ENCODE measurements at places on chromosomes 3 and 15. TPM values are rescaled to one million over a fixed set of nuclear protein-coding genes. Genes with fewer than 3 reads are reported as not detected.
A peak's percentile ranks its signal among the peaks of the same experiment; 100 is the strongest.

Gene DCBLD2
- 16.7 TPM for total RNA-seq

Gene A4GNT
- not detected for total RNA-seq

Gene PLOD2
- total RNA-seq = 81.6 TPM

Gene AADACL2
- not detected for total RNA-seq

DNA sequence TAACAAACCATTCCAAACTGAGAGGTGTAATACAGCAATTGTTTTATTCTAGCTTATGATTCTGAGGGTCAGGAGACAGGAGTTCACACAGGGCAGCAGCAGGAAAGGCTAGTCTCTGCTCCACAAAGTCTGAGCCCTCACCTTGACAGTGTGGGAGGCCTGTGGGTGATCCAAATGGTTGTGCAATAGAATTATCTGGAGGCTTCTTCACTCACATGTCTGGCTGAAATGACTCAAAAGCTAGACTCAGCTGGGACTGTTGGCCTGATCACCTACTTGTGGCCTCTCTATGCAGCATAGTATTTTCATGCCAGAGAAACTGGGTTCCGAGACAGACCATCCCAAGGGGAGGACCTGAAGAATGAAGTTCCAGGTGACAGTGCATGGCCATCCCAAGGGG, 233.9 kb upstream of the UBE2E2 start:
- no peak overlapping the region for H3K4me3 ChIP-seq
- no peak for DNase-seq
- no peaks in the 10 kb centered on the region for H3K36me3 ChIP-seq
- no peaks in the 10 kb centered on the region for H3K4me1 ChIP-seq

- no peak overlapping the region for H3K27ac ChIP-seq
- H3K4me3 ChIP-seq = no peak overlapping the region
- no peak for DNase-seq
- no peaks in the 10 kb centered on the region for H3K27me3 ChIP-seq
- no peaks in the 10 kb centered on the region for H3K4me1 ChIP-seq
- H3K36me3 ChIP-seq = no peaks in the 10 kb centered on the region
Measured at GRCh38 chr3:107465064-107465631, 57.6 kb upstream of the BBX start.

DNA sequence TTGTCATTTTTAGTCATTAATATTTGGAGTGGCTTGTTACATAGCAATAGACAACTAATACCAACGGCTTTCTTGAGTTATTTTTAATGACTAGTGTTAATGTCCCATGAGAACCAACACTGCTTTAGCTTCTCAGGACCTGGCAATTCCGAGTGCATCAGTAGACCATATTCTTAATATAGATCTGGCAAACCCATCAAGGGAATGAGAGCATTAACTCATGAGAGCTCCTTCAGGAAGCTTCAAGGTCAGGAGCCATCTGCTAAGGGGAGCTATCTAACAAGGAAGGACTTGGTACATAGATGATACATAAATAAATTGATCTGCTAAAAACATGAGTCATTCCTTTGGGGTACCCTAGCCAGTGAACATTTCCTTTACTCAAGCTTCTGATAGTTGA, 122.6 kb upstream of the EPHA3 start:
- H3K36me3 ChIP-seq = no peaks in the 10 kb centered on the region
- no peak overlapping the region for H3K4me3 ChIP-seq

DNA sequence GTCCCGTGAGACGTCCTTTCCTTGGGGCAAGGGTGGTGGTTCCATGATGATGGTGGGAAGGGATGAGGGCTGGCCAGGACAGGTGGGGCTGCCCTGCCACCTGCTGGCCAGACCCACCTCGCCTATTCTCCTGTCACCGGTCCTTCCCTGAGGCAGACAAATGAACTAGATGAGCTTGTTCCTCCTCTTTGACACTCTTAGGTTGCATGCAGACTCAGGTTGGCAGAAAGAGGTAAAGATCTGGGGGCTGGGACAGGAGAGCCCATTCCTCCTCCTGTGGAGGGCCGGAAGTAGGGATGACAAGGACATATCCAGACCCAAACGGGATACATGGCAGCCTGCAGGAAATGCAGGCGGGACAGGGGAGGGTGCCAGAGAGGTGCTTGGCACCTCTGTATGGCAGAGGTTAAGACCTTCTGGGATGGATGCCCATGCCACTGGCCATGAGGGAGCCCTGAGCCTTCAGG, 38.6 kb downstream of the ACSBG1 start:
- DNase-seq = peak; percentile 59
- no peak overlapping the region for H3K4me3 ChIP-seq
- H3K36me3 ChIP-seq = no peaks in the 10 kb centered on the region
- no peaks in the 10 kb centered on the region for H3K27me3 ChIP-seq
- no peaks in the 10 kb centered on the region for H3K4me1 ChIP-seq
- H3K27ac ChIP-seq = no peak overlapping the region

DNA sequence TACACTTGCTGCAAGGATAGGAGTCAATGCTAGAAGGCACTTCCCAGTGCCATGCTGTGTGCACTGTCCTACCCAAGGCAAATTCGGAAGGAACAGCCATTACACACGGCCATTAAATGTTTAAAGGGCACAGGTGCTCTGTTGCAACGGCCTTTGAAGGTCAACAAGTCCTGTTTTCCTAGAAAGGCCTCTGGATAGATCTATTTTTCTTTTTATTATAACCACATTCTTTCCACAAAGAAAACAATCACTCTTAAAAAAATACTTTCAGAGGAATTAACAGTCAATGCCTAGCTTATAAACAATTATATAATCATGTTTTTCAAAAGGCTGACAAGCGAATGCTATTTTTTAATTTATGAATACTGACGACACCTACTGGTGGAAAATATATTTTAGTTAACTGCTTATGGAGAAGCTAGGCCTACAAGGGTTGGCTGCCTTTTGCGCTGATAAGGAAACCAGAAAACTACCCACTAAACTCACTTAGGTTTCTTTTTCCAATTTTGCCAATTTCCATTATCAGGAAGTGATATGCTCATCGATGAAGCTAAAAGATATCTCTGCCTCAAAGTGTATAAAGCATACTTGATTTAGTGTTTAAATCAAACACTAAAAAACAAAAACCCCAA, 2.4 kb downstream of the ARHGEF3 start:
- DNase-seq = no peak
- peaks cover 56% of the 10 kb centered on the region for H3K4me1 ChIP-seq
- peak overlapping the region; percentile 64 for H3K4me3 ChIP-seq
- H3K36me3 ChIP-seq = no peaks in the 10 kb centered on the region
- peak overlapping the region; percentile 65 for H3K27ac ChIP-seq
- H3K27me3 ChIP-seq = no peaks in the 10 kb centered on the region

- no peaks in the 10 kb centered on the region for H3K27me3 ChIP-seq
- no peak overlapping the region for H3K27ac ChIP-seq
- no peak for DNase-seq
- H3K4me1 ChIP-seq = no peaks in the 10 kb centered on the region
Measured at GRCh38 chr3:70874196-70874595, 561.8 kb upstream of the MDFIC2 start.

DNA sequence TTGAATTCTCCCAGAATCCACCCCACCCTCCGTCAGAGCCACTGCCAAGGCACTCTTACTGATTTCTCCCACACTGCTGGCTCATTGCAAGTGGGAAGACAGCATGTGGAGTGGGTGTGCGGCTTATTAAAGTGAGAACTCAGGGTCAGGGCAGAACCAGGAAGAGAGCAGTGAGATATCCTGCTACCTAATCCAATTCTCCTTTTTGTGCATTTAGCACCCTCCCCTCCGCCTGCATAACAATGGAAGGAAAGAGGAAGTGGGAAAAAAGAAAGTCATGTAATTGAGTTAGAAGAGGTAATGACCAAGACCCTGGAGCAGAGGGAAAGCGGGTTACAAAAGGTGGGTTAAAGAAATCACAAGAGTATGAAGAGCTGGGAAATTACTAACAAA, 27.8 kb upstream of the PIK3CB start:
- peak overlapping the region; percentile 86 for H3K27ac ChIP-seq
- no peaks in the 10 kb centered on the region for H3K36me3 ChIP-seq
- H3K27me3 ChIP-seq = no peaks in the 10 kb centered on the region
- DNase-seq = peak; percentile 26

DNA sequence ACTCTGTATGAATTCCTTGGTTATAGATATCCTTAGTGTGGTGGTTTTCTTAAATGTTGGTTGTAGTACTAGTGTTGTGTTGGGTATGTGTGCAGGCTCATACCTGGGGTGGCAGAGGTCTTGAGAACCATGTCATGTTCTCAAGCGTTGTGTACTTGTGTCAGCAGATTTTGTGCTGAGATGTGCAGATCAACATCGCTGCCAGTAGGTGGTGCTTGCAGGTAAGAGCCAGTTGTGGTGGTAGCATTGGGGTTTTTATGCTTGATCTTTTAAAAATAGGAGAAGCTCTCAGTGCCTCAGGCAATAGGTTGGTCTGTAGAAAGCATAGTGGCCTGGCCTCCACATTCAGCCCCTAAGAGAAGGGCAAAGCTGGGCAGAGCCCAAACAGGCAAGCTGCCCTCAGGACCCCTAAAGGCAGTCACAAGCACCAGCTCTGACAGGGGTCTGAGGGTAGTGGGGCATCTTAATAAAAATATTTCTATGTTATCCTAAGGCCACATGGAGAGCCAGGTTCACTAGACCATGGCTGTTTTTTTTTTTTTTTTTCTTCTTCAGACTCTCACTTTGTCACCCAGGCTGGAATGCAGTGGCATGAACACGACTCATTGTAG, 164.0 kb downstream of the IL20RB start:
- H3K4me3 ChIP-seq = no peak overlapping the region
- no peaks in the 10 kb centered on the region for H3K27me3 ChIP-seq
- no peaks in the 10 kb centered on the region for H3K4me1 ChIP-seq
- peak; percentile 10 for DNase-seq

DNA sequence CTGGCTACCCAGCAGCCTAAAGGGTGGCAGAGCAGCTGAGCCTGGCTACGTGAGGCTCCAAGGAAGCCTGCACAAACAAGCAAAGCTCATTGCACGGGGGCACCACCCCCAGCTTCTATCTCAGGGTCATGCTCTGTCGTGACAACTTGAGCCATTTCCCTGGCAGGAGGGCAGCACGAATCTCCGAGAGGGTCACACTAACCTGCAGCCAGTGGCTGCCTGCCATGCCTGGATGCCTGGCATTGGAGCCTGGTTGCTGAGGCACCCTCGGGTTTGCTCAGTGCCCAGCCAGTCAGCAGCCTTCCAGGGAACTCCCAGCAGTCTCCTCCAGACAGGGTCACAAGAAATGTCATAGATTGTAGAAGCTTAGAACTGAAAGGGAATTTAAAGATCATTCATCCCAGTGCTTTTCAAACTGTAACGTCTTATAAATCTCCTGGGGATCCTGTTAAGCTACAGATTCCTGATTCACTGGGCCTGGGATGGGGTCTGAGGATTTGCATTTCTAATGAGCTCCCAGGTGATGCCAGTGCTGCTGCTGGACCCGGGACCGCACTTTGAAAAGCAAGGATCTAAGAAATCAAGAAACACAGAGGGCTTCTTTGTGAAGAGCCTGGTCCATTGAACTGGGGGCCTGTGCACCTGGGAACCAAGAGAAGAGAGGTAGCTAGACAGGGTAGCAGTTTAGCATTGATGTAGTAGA, 48.4 kb downstream of the TMEM266 start:
- H3K4me1 ChIP-seq = no peaks in the 10 kb centered on the region
- H3K27ac ChIP-seq = no peak overlapping the region
- no peak for DNase-seq
- H3K4me3 ChIP-seq = no peak overlapping the region

All from transverse colon (tissue), 4 donors.